ENCODE measurements at places on chromosomes 1 and 21. TPM values are rescaled to one million over a fixed set of nuclear protein-coding genes. Genes with fewer than 3 reads are reported as not detected.
A peak's percentile ranks its signal among the peaks of the same experiment; 100 is the strongest.

FBXO2 gene
- 79.8 TPM for total RNA-seq

- no peak for DNase-seq
Measured at GRCh38 chr1:228018125-228018398, 11.3 kb downstream of the WNT3A start.

DNA sequence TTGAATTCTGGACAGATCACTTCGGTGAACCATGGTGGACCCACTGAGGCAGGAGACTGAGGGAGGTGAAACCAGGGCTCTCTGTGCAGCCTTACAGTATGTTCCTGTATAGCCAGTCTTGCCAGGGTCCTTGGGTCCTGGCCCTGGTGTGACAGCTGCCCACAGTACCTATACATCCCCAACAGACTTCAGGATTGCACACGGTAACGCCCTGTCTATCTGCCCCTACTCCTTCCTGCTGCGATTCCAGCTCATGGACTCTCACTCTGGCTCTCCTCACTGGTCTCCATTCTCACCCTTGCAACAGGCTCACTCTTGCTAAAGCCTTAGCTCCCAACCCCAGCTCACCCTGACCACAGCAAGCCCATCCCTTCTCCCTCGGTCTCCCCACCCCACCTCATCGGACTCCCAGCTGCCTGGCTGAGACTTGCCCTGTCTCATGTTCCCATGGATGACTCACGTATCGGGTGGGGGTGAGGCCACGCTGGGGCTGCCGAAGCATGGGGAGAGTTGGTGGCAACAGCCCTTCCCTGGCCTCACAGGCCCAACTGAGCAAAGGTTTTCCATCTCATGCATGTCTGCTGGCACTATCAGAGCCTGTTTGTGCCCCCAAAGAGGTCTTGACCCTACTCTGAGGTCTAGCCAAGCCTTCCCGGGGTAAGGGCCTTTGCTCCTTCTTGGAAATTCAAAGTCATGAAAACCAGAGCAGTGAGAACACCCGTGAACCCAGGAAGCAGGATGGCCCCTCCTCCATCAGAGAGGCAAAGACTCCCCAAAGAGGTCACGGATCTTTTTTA is 7.1 kb downstream of the PHLDA3 start:
- DNase-seq = peak; percentile 54

- no peak for DNase-seq
Measured at GRCh38 chr1:239053279-239053678, 333.1 kb upstream of the CHRM3 start.

DNA sequence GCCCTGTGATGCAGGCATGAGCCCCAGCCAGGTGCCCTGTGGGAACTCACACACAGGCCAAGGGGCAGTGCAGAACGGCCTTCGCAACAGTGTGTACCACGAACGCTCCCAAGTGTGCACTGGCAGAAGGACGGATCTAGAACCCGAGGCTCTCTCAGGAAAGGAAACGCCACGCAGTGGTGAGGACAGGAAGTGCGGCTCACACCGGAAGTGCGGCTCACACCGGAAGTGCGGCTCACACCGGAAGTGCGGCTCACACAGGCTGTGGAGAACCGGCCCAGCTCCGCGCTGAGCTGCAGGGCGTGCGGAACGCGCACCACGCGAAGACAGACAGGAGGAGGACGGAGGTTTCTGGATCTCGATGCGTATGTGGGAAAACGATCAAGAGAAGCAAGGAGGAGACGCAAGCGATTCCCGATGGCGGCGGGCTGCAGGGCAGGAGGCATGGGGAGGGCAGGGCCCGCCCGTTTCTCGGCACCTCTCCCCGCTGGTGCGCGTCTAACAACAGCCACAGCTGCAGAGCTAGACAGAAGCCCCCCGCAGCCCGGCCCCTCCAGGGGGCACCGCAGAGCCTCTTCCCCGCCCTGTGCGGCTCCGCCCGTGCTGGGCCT is 35.9 kb upstream of the TMEM52 start:
- DNase-seq = no peak

DNA sequence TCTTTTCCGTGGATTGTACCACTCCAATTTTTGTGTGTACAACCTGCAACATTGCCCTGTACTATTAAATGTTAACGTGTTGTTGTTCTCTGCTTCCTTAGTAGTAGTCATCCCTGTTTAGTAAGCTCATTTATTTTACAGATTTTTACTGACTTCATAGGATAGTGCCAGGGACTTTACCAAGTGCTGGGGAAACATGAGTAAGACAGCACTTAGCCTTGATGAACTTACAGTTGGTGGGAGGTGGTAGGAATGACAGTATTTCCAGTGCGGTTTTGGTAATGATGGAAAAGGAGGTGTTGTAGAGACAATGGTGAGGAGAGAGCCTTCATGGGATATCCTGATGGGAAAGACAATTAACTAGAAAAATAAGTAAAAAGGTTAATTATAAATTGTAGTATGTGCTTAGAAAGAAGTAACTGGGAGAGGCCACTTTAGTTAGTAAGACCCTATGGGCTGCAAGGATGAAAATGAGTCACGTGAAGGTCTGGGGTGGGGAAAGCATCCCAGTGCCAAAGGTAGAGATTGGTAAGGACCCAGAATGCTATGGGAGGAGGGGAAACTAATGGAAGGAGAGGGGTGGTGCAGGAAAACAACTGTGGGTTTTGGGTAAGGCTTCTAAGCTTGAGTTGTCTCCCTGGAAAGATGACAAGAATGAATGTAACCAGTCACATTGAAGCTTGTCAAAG is 1.7 kb downstream of the RLF start:
- DNase-seq = no peak
